K562 (cell line): ENCODE measurements at places on chromosomes 4 and X. TPM values are rescaled to one million over a fixed set of nuclear protein-coding genes. Genes with fewer than 3 reads are reported as not detected.

The PLS3 gene
- polyA plus RNA-seq, result 0.03 TPM in 1 of 2 replicates, not detected in the other

The GLUD2 gene
- 5.3 and 5.6 TPM in 2 replicates for polyA plus RNA-seq

The FAM114A1 gene
- 4.5 and 5.3 TPM in 2 replicates for polyA plus RNA-seq

The TCP11X2 gene
- not detected in 2 replicates for polyA plus RNA-seq

The DCAF12L1 gene
- not detected in 2 replicates for polyA plus RNA-seq

The PCYT1B gene
- 0.03 and 0.07 TPM in 2 replicates for polyA plus RNA-seq

The ZBTB49 gene
- 5.6 and 8.0 TPM in 2 replicates for polyA plus RNA-seq

The FGFBP1 gene
- polyA plus RNA-seq, result not detected in 2 replicates

The USP17L17 gene
- not detected in 2 replicates for polyA plus RNA-seq

- DNase-seq, result peak; percentile 36
Observed at GRCh38 chr4:149077181-149077580, 635.0 kb upstream of the NR3C2 start.

- DNase-seq, result no peak
Observed at GRCh38 chrX:13044441-13044840, at the start of gene FAM9C. FAM9C (minus strand) TSS chrX:13044620; CDS start chrX:13043789, 831 bp downstream.

DNA sequence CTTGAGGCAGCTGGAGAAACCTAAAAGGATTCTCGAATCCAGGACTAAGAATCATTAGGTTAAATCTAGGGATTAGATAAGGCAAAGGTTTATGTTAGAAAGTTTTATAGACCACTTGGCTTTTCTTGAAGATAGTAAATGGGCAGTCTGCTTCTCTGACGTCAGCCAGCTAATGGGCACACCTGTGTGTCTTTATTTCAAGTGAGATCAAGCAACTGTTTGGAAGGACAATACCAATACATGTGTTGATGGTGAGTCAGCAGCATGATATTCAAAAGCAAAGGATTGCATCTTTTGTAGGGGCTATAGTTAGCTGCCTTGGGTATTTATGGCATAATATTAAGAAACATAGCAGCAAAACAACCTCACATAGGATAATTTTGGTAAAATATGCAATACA lies 46.5 kb upstream of the GRPR start:
- DNase-seq, result no peak

DNA sequence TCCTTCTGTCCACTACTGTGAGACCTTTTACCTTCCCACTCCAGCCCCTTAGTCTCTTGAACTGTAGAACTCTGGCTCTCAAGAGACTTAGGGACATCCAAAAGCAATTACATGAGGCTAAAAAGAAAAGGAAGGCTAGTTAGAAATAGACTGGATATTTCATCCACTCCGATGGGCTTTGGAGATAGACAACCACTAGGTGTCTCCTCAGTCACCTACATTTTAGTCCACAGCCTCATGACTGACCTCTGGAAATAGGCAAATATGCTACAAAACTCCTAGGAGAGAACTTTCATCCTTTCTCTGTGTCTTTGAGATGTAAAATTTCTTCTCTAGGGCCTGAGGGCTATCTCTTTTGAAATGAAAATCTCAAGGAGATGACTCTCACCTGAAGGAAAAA lies 45.1 kb upstream of the LAMP2 start:
- DNase-seq, result no peak

GRCh38 chr4:128234836-128235235 lies 52.8 kb downstream of the PGRMC2 start:
- DNase-seq, result no peak

- DNase-seq, result no peak
Observed at GRCh38 chrX:155923200-155923599, 42.1 kb downstream of the VAMP7 start.

- no peak for DNase-seq
Observed at GRCh38 chrX:18676050-18676449, 4.1 kb upstream of the RS1 start.

DNA sequence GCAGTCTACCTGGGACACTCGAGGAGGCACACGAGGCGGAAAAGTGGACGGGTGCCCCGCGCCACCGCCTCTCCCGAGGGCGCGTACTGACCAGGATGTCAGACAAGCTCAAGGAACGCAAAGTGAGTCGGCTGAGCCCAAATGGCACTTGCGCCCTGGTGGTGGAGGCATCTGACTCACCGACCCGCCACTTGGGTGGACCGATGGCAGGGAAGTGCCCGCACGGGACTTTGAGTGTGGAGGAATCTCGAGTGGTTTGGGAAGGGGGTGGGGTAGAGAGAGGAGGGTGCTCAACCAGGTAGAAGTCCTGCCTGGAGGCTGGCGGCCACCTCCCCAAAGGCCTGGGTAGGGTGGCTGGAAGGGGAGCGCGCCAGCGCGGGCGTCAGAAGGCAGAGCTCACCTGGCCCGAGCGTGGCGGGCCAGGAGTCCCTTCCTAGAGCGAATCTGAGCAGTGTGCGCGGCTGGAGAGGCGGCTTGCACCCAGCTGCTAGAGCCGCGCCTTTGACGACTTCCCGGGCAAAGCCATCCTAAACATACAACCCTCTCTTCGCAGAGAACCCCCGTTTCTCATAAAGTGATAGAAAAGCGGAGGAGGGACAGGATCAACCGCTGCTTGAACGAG lies 655 bp downstream of the HELT start:
- no peak for DNase-seq

DNA sequence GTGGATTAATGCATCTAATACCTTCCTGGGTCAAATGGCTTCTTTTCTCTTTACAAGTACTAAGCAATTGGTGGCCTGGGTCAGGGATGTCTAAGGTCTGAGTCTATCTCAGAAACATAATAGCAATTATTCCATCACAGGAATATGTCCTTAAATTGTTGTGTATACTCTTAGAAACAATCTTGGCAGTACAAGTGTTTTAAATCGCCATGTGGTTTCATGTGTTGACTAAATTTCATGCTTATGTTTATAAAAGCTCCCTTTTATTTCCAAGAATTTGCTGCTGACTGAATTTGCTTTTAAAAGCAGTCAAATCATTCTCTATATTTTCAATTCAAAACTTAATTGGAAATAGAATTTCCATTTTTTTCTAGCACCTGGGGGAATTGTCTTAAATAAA lies 125.3 kb upstream of the PACRGL start:
- DNase-seq, result no peak

GRCh38 chr4:158020176-158020575 lies 152.6 kb downstream of the GASK1B start:
- DNase-seq, result no peak

DNA sequence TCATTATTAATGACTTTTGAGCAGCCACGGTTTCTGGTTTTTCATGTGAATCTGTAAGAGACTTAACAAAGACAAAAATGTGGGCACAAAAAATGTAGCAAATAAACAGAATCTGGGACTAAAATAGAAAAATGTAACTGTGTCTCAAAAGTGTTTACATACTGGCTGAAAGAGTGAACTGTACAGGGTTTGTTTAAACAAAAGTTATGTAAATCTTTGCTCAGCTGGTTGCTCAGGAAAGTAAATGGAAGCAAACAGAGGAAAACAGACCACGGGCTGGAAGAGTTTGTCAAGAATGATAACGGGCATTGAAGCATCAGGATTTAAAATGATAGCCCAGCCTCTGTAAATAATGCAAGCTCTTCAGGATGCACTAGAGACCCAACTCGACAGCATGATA lies 921.8 kb upstream of the FTHL17 start:
- DNase-seq, result no peak

DNA sequence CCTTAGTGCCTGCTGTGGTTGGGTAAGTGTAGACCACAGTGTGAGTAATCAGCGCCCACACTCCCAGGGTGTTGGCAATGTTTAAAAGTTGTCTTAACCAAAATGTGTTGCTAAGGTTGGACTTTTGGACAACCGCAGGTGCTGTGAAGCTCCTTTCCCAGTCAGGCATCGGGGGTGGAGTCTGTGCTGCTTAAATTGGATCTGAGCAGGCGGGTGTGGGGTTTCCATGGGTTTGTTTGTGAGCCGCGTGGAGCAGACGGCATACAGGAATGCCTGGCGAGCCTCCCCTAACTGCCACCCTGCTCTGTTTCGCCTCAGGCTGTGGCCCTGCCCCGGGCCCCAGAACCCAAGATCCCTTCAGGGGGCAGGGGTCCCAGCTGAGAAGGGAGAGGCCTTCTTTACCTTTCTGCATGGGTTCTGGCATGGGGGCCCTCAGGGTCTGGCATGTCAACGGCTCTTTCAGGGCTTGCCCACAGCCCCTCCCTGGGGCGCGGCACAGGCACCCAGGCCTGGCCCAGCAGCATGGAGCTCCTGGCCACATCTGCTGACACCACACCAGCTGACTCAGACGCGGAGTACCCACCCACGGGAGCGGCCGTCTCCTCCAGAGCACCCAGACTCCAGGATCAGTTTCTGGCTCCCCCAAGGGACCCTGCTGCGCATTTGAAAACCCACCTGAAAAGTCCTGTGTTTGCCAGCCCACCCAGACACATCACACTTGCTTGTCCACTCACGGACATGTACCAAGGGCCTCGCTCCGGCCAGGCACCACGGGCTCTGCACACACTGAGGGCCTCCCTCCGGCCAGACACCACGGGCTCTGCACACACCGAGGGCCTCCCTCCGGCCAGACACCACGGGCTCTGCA lies 5.1 kb upstream of the SPON2 start:
- no peak for DNase-seq

DNA sequence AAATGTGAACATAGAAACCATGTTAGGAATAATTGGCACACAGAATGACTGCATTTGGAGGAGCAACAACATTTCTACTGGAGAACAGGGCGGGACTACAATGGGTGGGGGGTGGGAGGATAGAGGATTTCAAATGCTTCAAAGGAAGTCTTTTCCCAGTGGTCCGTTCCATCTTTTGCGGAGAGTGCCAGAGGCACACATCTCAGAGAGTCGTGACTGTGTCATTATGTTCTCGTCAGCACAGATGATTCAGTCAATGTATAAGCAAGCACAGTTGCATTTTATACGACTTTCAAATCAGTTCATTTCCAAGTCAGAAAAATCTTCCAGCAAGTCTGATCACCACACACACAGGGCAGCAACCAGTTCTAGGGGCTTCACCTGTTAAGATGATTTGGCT lies 22.7 kb upstream of the GPR50 start:
- DNase-seq, result no peak

DNA sequence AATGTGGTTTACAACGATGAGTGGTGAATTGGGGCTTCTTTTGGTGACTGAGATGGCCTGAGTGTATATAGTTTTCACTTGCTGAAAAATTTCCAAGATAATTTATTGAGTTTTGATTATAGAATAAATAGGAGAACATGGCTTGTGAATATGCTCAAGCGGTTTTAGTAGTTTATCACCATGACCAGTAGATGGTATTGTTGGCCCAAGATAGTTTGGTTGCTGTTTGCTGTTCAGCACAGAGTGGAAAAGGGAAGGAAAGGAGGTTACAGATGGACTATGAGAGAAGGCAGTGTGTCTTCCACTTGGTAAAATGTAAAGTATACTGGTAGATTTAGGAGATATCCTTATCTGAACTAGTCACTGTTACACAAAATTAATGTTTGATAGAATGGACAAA lies 55.8 kb upstream of the POU4F2 start:
- DNase-seq, result no peak

- DNase-seq, result no peak
Observed at GRCh38 chr4:86015412-86016350, 344.2 kb downstream of the MAPK10 start.

GRCh38 chr4:742742-743311 lies 37.2 kb downstream of the PCGF3 start:
- peak; percentile 75 for DNase-seq

DNA sequence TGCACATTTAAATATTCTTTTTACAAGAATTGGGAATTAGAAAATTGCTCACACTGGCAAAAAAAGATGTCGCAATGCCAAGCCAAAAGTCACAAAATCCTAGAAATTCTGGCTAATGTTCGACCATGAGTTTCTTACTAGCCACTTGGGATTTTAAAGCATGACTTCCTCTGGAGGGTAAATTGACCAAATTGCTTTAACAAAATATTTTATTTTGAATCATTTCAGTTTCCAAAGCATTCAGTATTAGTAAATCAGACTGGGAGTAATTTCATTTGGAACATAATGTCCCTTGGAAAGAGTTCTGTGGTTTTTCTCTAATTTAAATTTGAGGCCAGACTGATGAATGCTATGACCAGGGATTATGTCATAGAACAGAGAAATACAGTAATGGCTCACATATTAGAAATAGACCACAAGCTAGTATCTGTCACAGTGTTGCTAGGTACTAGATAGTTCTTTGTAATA lies 7.6 kb upstream of the CXCL5 start:
- DNase-seq, result no peak

DNA sequence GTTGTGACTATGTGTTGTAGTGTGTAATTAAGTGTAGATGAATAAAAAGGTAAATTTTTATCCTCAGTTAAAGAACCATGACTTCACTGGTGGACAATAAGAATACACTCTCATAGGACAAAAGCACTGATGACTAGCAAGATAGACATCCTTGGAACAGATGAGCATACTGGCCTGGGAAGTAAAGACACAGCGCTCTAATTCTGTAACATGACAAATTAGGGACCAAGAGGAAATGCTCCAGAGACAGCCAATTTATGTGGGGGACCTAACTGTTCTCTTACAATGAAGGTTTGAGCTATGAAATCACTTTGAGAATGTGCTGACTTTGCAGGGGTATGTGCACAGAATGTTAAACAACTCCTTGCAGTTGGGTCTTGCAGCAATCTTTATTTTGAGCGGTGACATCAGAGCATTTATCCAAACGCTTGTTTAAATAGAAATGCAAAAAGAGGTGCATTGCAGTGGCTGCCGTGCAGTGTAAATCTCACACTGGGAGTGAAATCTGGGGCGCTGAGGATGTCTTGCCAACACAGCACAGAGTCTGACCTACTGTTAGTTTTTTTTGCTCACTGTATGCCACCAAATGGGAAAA lies 109.3 kb downstream of the MAGEC2 start:
- DNase-seq, result no peak

GRCh38 chr4:150216726-150217125 lies 138.5 kb downstream of the DCLK2 start:
- no peak for DNase-seq

DNA sequence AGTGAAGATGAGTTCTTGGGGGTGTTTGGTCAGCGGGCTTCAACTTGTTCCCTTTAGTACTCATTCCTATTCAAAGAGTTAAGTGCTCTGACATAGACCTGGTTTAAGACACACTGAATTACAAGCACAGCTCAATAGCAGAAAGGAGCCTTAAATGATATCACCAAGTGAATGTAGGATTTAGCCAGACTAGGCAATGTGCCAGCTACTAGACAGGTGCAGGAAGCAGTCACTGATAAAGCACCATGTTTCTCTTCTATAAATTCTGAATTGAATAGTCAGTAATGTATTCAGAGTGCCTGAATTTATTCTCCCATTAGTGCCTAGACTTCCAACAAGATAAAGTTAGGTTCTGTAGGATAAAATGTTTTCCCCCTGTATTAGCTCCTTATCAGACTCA lies 63.6 kb downstream of the ASB9 start:
- no peak for DNase-seq

GRCh38 chr4:6128221-6128850 lies 72.0 kb downstream of the JAKMIP1 start:
- DNase-seq, result no peak

GRCh38 chr4:105709081-105709450 lies 482 bp downstream of the GSTCD start:
- peak; percentile 43 for DNase-seq

DNA sequence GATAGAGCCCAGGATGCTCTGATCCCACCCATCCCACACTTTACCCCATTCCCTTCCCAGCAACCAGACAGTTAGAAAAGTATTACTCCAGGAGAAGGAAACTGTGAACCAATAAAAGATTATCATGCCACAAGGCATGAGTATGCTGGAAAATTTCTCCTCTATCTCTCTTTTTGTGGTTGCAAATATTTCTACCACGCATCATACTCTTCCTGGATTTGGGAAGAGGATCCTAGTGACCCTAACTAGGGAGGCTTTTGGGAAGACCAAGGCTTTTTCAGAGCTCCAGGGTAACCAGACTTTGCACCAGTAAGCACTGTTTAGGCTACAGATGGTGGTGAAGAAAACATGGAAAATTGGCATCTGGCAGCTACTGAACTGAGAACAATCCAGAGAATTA lies 257.6 kb upstream of the CLNK start:
- DNase-seq, result no peak
